Neural crest cell (in vitro differentiated cells): ENCODE measurements at places on chromosomes 5 and 9. TPM values are rescaled to one million over a fixed set of nuclear protein-coding genes. Genes with fewer than 3 reads are reported as not detected.

The CTXN3 gene
- not detected in 2 replicates for total RNA-seq

The CDC25C gene
- 22.5 and 22.7 TPM in 2 replicates for total RNA-seq

The NRARP gene
- 31.7 and 33.7 TPM in 2 replicates for total RNA-seq

The PLAC8L1 gene
- 1.8 and 3.3 TPM in 2 replicates for total RNA-seq

GRCh38 chr5:93585767-93586385 lies 2.9 kb downstream of the NR2F1 start:
- no peak for DNase-seq

GRCh38 chr5:143261748-143262392 lies 141.6 kb downstream of the NR3C1 start:
- DNase-seq = no peak
